ENCODE measurements at places on chromosomes 2 and 18.

DNA sequence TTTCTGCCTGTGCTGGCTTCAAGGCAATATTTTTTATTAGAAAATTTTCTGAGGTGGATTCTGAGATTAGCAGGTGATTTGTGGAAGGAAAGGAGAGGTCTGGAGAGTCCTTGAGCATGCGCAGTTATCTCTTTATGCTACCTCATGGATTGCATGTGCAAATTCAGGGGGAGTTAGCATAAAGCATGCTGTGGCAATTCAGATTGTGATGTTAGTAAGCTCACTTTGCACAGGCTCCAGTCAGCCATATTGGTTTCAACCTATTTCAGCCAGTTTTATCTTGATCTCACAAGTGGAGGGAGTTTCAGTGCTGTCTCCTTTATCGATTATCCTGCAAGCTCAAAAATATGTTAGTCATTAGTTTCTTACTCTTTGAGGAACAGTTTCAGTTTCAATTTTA is 2012.3 kb upstream of the PIK3C3 start:
- DNase-seq, result no peak

- DNase-seq, result no peak
Measured at GRCh38 chr18:58263055-58263957, 219.3 kb downstream of the NEDD4L start.

GRCh38 chr2:151361674-151362370 is 4.4 kb downstream of the TNFAIP6 start:
- DNase-seq, result no peak

DNA sequence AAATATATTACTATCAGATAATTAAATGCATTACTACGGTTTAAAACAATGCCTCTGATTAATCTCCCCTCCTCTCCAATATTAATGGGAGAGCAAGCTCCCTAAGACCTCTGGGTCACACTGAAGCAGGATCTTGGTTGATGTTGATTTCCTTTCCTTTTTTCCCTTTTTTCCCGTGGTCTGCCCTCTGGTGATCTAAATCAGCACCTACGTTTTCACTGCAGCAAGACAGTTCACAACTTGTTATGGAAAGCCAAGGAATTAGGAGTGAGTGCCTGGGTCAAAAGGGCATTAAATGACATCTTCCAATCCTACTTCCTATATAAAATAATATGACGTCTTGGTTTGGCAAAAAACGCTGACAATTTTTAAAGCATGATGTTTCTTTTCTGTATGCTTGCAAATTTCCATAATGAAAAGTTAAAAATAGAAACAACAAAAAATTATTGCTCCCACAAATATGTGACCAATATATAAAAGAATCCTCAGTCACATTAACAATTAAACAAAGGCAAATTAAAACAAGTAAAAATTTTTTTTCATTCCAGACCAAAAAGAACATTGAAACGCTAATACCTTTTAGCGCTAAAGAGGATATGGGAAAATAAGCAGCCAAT is 7.9 kb upstream of the CFAP36 start:
- DNase-seq, result no peak

- no peak for DNase-seq
Measured at GRCh38 chr2:57733956-57734355, 312.6 kb upstream of the VRK2 start.

DNA sequence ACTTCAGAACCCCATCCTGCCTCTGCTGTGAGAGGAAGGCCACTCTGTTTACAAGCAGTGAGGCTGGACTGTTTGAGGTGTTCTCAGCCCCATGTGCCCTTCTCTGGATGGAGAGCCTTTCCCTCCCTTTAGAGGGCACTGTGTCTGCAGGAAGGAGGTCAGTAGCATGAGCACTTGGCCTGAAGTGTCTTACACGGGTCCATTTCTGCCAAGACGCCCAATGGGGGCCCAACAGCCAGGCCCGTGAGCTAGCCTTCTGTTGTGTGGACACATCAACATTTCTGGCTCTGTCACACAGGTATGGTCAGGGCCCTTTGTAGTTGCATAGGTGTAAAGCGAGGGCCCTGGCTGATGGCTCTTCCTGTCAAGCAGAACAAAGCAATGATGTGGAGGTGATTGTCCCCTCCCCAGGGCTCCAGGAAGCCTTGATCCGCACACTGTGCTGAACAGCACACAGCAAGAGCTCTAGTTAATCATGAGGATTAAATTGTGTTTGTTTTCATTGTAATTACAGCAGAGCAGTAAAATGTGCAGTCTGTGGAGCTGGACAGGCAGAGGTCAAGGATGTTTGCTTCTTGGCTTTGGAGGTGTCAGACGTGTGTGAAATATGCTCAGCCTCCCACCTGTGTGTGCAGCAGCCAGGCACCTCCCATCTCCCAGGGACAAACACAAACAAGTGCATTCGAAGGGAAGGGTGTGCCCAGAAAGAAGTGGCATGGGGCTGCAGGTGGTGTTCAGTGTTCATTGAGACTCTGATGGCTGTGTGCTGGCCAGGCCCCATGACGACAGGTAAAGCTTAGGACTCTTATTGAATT is 132.1 kb downstream of the SH3RF3 start:
- DNase-seq, result no peak

- no peak for DNase-seq
Measured at GRCh38 chr2:97676620-97677019, 7.1 kb downstream of the C2orf92 start.

GRCh38 chr2:236857246-236857645 is 228.4 kb upstream of the COPS8 start:
- no peak for DNase-seq
